Activated T-helper 1 cell treated with Interleukin-2 at 50 U/mL for 16 hours (primary cell): ENCODE measurements at places on chromosomes 11 and 22.

DNA sequence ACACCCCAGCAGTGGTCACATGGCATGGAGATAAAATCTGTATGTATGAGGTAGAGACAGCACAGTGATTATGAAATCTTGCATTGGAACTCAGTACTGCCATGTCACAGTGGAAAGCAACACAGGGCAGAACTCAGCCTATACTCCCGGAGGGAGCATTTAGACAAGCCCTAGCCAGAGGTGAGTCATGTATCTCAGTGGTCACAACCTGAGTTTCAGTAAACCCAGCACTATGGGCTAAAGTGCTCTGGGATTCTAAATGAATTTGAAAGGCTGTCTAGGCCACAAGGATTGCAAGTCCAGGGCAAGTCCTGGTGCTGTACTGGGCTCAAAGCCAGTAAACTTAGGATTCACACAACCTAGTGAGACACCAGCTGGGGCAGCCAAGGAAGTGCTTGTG is 1717.1 kb upstream of the RAG2 start:
- DNase-seq: no peak

DNA sequence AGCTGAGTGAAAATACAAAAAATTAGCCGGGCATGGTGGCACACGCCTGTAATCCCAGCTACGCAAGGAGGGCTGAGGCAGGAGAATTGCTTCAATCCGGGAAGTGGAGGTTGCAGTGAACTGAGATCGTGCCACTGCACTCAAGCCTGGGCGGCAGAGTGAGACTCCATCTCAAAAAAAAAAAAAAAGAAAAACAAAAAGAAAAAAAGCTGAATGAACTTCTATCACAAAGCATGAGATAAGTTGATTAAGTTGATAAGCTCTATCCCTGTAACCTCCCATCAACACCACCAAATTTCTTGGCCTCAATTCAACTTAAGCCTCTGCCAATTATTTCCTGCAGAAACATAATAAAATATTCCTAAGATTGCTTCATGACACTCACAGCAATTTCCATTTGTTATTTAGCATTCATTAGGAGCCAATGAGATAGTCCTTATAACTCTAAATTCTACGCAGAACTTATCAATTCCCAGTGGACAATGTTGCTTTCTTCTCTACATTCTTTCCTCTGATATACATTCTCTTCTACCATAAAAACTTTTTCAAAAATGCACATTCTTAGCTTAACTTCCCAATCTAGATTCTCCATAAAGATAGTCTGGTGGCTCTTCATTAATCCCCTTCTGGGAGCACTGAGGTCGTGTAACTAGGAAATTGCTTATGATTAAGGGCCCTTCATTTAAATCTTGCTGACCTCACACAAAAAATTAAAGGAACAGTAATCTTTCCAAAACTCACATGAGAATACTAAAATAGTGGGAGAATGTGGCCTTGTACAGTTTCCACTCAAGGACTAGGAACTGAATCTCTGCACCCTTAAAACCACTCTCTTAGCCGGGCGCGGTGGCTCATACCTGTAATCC is 2.9 kb downstream of the AMBRA1 start:
- DNase-seq: no peak

DNA sequence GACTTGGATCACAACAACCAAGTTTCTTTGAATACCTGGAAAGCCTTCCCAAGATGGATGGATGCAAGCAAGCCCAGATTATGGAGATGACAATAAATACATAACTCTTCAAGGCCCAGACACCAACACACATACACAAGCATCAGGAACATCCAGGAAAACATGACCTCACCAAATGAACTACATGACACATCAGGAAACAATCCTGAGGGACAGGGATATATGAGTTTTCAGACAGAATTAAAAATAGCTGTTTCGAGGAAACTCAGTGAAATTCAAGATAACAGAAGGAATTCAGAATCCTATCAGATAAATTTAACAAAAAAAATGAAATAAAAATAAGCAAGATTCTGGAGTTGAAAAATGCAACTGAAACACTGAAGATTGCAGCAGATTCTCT is 659.4 kb downstream of the METTL15 start:
- DNase-seq: no peak

DNA sequence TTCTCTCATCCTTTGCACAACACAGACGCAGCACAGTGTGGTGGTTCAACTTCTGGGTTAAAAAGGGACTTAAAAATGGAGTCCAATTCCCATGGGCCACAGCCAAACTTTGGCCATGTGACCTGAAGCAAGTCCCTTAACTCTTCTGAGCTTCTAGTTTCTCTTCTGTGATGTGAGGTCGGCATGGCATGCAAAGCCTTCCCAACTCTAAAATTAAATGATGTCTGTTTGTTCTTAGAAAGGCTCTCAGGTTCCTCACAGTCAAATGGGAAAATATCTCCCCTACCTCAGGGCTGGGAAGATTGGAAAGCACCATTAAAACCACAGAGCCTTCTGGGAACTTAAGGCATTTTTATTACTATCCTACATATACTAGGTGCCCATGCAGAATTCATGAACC is 38.8 kb downstream of the LGR4 start:
- no peak for DNase-seq

- no peak for DNase-seq
Observed at GRCh38 chr11:94731880-94732601, 36.1 kb upstream of the AMOTL1 start.

DNA sequence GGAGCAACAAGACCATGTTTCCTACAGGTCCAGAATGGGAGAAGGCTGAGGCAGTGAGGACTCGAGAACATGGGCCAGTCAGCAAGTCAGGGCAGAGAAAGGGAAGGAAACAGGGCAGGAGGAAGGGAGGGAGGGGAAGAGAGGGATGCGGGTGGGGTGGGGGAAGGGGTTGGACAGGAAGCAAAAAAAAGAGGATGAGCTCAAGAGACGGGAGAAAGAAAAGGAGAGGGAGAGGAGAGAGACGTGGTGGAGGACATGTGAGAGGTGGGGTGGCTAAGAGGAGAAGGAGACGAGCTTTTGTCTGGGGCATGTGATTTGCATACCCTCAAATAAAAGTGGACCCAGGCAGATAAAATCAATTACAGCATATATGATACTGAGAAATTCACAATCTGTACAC is 389.5 kb upstream of the B3GAT1 start:
- no peak for DNase-seq

DNA sequence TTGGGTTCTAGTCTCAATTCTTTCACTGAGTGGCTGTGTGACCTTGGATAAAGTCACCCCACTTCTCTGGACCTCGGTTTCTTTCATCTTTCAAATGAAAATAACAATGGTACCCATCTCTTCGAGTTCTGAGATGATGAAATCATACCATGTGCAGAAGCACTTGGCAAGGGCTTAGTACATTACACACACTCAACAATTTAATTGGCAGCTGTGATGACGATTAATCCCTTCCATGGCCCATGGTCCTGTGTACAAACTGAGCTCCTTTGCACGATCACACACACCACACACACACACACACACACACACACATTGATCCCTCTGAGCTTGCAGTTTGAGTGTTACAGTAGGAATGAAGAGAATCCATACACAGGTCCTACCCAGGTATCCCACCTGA is 103.4 kb upstream of the ASPHD2 start:
- no peak for DNase-seq

GRCh38 chr11:115933564-115933963 is 429.3 kb upstream of the CADM1 start:
- no peak for DNase-seq

GRCh38 chr11:18721561-18722292 is 4.3 kb downstream of the IGSF22 start:
- no peak for DNase-seq

DNA sequence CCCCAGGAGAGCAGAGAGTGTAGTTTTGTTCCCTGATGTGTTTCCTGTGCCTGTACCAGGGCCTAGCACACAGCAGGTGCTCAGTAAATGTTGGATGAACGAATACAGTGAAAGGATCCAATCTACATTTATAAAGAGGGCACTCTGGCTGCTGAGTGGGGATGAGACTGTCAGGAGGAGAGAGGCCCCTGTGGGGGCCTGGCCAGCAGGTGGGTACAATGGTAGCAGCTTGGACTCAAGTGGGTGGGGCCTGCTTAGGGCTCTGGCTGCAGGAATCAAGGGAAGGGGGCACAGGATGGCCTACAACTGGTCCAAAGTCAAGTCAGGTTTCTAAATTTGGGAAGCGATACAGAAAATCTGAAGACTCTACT is 156.6 kb upstream of the GRK3 start:
- DNase-seq: no peak

DNA sequence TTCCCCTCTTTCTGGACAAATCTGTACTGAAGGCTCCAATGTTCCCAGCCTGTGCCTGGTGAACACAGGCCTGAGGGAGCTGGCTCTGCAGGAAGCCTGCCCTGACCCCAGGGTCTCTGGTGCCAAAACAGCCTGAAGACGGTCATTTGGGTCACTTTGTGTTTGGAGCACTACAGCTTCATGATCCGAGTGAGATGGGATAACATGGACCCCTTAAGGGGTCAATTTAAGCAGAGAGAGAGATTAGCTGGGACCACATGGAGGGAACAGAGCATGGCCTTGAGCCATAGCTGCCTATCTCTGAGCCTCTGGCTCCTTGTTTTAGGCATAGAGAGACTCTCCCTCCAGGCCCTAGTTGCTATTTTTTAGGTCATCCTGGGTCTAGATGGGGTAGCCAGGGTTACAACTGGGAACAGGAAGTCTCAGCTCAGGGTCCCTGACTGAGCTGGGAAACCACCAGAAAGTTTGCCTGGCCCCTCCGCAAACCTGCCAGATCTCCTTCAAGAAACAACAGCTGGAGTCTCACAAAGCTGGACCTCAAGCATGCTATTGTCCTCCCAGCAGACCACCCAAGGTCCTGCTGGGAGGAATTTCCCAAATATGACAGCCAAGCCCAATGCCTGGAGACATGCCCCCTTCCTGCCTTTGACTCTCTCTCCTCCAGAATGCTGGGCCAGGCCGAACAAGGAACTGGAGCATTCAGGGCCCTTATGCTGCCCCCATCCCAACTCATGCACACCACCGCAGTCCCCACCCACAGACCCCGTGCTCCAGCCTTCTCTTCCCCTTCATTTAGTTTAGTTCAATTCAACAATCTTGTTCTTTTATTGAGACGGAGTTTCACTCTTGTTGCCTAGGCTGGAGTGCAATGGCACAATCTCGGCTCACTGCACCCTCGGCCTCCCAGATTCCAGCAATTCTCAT is 4.0 kb downstream of the SLCO2B1 start:
- no peak for DNase-seq

DNA sequence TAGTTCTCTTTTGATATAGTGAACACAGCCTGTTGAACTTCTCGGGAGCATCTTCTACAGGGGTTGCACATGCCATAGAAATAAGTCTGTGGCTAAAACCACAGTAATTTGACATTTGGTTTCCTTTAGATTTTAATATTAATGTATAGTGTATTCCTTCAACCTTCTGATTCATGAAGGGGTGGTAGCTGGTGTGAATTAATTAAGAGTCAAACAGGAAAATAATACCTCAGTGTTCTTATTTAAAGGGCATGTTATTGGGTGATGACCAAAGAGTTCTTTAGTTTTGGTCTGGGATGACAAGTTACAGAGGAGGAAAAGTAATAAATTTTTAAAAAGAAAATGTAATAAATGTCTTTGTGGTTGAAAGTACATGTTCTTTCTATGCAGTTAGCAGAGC is 86.8 kb downstream of the PDHX start:
- no peak for DNase-seq

DNA sequence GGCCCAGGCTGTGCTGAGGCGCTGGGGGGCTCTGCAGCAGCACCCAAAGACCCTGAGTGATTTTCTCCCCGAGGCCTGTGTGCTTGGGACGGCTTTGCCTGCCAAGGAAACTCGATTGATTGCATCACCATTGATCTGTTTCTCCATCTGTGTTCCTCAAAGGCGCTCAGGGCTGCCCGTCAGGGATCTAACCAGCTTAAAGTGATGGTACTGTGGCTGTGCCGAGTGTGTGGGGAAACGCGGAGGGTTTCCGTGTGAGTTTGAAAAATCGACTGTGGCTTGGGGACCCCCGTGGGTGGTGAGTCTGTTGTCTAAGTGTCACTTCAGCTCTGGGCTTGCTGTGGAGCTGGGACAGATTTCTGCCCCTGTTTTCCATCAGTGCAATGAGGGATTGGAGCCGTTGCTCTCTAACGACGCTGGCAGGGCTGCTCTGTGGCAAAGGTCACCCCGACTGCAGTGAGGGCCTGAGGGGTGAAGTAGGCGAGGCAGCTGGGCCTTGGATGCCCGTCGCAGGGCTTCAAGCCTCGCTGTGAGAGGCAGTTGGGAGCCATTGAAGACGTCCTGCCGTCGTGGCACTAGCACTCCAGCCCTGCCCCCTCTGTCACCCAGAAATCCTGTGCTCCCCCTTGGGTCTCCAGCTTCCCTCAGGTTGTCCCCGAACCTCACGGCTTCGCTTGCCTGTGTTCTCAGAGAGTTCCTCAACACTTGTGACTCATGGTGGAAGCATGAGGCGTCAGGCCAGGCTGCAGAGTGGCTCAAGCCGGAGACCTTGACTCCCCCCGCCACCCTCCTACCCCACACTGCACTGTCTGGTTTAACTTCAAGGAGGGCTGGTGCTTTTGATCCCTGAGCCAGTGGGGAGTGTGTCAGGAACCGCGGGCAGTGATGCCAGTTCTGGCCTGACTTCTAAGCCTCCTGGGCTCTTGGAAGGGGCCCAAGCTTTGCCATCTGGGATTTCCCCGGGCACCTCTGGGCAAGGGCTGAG is 21.8 kb downstream of the CACNA1I start:
- DNase-seq: no peak

- DNase-seq: no peak
Observed at GRCh38 chr11:58334708-58335107, 24.2 kb downstream of the OR5B17 start.

- no peak for DNase-seq
Observed at GRCh38 chr11:65538232-65538914, 13.5 kb downstream of the SCYL1 start.
